ENCODE measurements at places on chromosomes 16 and 17.

DNA sequence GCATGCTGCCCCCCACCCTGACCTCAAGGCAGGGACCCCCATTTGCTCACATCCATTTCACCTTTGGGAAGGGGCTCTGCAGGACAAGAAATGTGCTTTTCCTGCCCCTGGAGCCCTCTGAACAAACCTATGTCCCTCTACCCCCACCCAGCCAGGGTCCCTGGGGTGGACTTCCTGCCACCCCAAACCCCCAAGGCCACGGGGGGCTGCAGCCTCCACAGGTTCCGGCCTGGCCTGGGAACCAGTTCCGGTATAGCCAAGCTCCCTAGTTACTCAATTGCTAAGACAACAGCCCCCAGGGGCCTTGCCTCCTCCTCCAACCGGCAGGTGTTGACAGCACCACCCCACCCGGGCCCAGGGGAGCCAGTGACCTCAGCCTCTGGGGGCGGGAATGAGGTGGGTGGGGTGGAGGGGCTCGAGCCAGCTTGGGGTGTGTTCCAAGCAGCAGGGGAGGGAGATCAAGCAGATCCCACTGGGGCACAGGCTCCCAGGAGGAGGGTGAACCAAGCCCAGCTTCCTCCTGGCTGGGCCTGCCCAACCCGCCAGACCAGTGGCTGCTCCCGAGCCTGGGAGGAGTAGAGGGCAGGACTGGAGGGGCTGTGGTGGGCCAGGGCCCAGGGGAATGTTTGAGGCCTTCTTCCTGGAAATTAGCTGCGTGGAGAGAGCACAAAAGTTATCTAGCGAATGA lies 6.6 kb downstream of the PNMT start:
- DNase-seq, result no peak

DNA sequence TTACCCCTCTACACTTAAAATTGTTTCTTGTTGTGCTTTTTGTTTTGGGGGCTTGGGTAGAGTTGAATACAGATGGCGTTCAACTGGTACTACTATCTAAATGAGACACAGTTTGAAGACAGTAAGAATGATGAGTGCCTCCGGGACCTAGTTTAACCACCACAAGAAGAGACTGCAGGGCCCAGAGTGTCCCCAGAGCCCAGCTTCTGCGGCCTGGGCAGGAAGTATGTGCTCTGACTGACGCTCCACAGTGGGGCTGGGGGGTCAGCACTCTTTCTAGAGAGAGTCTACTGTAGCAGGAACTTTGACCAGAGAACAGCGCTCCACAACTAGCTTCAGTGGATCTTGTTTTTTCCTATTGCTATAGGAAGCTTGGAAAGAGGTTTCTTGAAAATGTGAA lies 174.0 kb downstream of the VPS53 start:
- DNase-seq, result no peak

DNA sequence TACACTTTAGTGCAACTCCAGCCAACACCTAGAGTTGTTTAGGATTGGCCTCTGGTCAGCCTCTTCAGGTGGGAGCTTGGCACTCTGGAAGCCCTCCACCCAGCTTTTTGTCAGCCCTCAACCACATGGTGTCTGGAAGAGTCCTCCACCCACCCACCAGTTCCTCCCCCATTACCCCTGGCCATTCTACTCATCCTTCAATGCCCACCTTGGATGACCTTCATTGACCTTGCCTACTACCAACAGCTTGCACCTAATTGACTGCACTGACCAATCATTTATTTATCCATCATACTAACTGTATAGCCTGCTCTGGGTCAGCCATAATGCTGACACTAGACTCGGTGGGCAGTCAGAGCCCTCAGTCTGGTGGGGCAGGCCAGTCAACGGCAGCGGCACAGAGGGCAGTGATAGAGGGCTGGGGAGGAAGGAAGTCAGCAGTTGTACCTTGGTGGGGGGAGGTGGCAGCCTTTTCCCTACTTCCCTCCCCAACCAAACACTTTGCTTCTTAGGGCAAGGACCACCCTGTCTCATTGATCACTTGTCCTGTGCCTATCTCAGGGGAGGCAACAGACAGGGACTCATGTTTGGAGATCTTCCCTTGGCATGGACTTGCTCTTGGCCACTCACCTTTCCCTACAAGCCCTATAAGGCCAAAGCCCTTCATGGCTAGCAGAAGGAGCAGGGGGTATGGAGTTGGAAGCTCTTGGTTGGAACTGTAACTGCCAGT lies 29.3 kb downstream of the SLC13A5 start:
- DNase-seq, result no peak

DNA sequence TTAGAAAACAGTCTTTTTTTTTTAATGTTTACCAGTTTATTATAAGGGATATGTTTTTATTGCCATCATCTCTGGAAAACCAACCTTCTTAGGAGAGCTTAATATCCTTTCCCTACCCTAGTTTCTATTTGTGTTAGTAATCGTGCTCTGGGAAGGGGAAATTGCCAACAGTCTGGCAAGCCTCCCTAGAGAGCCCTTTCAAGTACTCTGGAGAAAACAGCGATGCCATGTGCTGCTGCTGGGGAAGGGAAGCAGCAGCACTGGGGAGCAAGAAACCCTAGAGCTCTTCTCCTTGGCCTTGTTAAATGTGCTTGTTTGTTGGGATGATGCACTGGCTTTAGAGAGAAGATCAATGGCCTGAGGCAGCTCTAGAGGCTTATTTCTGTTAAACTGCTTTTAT lies 10.3 kb downstream of the RETREG3 start:
- DNase-seq, result no peak

- no peak for DNase-seq
These were observed 33.7 kb downstream of the TSC2 start for GRCh38 chr16:2081201-2082084.

DNA sequence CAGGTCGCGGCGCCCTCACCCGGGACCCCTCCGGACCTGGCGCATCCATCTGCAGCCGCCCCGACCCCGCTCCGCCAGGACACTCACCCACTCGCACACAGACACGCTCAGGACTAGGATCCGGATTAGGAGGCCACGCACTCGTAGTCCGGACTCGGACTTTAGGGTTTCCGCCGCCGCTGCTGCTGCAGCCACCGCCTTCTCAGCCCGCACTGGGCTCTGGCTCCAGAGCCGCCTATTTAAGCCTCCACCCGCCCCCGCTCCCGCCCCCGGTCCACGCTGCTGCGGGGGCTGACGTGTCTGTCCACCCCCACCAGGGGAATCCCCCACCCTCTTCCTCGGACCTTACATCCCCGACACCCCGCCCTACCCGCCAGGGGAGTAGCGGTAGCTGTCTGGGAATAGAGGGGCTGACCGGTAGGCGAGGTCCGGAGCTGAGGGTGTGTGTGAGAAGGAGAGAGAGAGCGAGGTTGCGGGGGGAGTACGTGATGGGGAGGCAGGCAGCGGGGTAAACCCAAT lies at the start of gene RRAD:
TSS of gene RRAD (minus strand) at position 214 of the 519 bp plus-strand sequence. CDS start 356 bp downstream, outside the sequence.
- DNase-seq, result no peak

- no peak for DNase-seq
These were observed 132.1 kb downstream of the CLEC16A start for GRCh38 chr16:11076259-11077018.

GRCh38 chr17:65064452-65065019 lies 8.0 kb upstream of the GNA13 start:
- DNase-seq, result no peak

GRCh38 chr17:64747938-64748540 lies 85.9 kb upstream of the SMURF2 start:
- DNase-seq, result no peak

- no peak for DNase-seq
These were observed 24.1 kb upstream of the DYNLL2 start for GRCh38 chr17:58059141-58059540.

GRCh38 chr16:22188595-22189442 lies 17.3 kb upstream of the EEF2K start:
- DNase-seq, result peak; percentile 56

DNA sequence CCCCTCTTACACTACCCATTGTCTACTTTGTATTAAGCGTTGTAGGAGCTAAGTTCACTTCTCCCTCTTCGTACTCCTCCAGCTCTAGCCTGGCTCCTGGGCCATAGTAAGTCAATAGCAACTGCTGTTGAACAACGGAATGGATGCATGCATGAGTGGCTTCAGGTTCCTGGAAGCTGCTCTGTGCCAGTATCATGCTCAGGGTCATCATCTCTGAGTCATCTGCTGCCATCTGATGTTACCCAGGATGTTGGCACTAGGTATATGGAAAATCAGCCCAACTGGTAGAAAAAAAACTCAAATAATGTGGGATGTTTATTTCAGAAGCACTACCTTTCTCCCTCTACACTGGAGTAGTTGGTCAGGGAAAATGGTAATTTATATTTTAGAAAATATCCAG lies 536.8 kb downstream of the NPIPA7 start:
- DNase-seq, result peak; percentile 48

GRCh38 chr16:66850115-66850815 lies 6.1 kb downstream of the CA7 start:
- DNase-seq, result no peak

DNA sequence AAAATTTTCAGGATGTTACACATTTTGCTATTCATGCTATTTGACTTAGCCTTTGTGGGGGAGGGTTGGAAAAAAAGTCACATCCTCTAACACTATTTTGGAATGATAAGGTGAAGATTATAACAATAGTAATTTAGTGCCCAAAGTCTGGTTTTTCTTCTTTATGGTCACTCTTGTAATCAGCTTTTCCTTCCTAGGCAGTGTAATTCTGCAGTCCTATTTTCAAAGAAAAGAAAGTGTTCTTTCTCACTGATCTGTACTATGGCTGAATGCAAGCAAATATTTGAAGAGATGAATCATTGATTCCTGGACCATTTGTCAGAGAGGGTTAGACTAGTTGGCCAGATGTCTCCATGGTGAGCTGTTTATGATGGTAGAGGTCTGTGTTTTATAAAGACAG lies 8.4 kb downstream of the RSPRY1 start:
- DNase-seq, result no peak

DNA sequence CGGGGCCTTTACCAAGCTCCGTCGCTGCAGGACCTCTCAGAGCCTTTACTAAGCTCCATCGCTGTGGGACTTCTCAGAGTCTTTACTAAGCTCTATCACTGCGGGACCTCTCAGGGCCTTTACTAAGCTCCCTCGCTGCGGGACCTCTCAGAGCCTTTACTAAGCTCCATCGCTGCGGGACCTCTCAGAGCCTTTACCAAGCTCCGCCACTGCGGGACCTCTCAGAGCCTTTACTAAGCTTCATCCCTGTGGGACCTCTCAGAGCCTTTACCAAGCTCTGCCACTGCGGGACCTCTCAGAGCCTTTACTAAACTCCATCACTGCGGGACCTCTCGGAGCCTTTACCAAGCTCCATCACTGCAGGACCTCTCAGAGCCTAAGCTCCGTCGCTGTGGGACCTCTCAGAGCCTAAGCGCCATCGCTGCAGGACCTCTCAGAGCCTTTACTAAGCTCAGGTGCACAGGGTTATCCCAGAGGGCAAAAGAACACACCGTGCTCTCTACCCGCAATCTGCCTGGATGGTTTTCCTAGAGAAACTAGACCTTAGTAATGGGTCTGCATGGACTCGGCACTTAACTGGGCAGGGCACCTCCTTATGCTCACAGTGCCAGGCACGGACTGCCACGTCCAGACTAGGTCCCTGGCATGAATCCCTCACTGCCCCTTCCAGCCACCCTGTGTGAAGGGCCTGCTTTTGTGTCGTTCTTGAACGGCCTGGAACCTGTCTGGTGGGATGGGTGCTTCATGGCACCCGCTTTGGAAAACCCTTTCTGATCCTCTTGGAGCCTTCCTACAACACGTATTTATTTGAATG lies 69.2 kb upstream of the DOC2B start:
- DNase-seq, result no peak

- DNase-seq, result no peak
These were observed 69.6 kb downstream of the BCAS3 start for GRCh38 chr17:60747069-60747808.

DNA sequence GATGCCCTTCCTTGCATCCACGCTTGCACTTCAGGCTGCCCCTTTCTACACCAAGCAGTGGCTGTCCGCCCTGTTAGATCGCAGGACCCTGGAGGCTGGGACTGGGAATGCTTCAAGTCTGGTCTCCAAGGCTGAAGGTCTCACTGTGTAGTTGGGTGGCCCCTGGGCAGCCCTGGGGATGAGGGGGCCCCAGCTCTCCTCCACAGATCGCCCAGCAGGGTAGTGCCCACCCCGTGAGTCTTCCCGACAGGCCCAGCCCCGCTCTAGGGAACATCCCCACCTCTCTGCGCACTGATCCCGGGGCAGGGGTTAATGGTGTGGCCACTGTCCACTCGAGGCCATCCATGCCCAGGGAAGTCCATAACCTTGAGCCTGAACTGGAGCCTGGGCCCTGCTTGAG lies 10.3 kb downstream of the ZNF213 start:
- no peak for DNase-seq

DNA sequence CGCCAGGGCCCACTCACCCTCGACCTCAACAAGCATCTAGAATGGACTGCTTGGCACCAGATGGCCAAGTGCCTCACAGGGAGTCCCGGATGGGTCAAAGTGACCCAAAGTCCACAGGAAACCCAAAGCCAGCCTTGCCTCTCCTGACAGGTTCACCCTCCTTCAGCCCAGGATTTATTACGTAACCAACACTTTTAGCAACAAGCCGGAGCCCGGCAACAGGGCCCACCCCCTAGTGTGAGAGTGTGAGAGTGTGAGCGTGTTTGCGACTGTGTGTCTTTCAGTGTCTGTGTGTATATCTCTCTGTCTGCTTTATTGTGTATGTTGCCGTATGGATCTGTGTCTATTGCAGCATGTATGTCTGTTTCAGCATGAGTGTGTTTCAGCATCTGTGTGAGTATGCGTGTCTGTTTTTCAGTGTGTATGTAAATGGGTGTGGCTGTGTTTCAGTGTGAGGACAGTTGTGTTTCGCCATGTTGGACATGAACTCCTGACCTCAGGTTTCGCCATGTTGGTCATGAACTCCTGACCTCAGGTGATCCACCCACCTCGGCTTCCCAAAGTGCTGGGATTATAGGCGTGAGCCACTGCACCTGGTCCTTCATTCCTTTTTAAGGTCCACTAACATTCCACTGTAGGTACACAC lies 13.7 kb upstream of the PEMT start:
- no peak for DNase-seq

GRCh38 chr16:25796239-25796638 lies 104.5 kb downstream of the HS3ST4 start:
- no peak for DNase-seq

DNA sequence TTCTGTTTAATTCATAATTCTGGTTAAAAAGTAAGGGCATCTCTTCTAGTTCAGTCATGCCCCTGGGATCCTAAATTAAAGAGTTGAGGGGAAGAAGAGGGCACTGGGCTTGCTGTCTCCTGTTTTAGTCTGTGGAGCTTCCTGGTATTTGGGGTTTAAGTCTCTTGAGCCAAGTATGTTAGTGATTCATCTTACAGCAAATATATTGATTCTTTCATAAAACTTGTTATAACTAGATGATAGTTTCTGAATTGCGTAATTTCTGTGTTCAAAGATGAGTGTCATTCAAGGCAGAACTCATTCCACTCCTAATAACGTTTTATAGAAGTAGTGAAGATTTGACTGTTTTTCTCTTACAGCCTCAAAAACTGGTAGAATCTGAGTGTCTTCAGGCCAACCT lies 1.7 kb downstream of the TXNDC17 start:
- no peak for DNase-seq

All from NCI-H1694 treated with DMSO at 0.1 percent for 48 hours (cell line).